ENCODE measurements at places on chromosomes 3 and 15. TPM values are rescaled to one million over a fixed set of nuclear protein-coding genes. Genes with fewer than 3 reads are reported as not detected.

SLC25A38 gene
- total RNA-seq, result 15.6 TPM

ADAMTS9 gene
- total RNA-seq, result 1.5 TPM

GOLGA8R gene
- total RNA-seq, result 3.9 TPM

TRMT10C gene
- total RNA-seq, result 34.8 TPM

DUOXA2 gene
- not detected for total RNA-seq

RPUSD2 gene
- total RNA-seq, result 12.6 TPM

ATP2C1 gene
- total RNA-seq, result 116 TPM

LDHAL6B gene
- not detected for total RNA-seq

SPRED1 gene
- 50.5 TPM for total RNA-seq

SCN5A gene
- total RNA-seq, result 0.29 TPM

CHRNA3 gene
- total RNA-seq, result not detected

ZIC1 gene
- not detected for total RNA-seq

GADL1 gene
- total RNA-seq, result 0.33 TPM

PDCD10 gene
- total RNA-seq, result 65.0 TPM

PLA2G4F gene
- not detected for total RNA-seq

CKMT1B gene
- total RNA-seq, result not detected
